ENCODE measurements at places on chromosomes 12 and 14.

GRCh38 chr12:75783093-75783877, 248.3 kb downstream of the PHLDA1 start:
- DNase-seq, result no peak

- DNase-seq, result peak; percentile 64
Measured at GRCh38 chr12:2338991-2339431, 286.2 kb downstream of the CACNA1C start.

DNA sequence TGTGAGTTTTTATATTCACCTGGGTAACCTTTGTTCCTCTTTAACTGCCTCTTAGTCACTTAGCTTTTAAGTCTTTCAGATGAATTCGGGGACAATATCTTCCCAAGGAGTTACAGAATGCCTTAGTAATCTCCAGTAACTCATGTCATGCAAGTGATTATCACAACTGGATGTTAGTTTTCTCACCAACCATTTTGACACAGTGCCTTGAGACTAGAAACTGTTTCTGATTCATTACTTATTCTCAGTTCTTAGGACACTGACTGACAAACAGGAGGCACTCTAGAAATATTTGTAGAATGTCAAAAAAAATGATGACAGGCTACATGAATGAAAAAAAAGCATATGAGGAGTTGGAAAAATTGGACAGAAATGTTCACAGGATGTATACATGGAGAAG, 335.1 kb downstream of the ACSS3 start:
- no peak for DNase-seq

DNA sequence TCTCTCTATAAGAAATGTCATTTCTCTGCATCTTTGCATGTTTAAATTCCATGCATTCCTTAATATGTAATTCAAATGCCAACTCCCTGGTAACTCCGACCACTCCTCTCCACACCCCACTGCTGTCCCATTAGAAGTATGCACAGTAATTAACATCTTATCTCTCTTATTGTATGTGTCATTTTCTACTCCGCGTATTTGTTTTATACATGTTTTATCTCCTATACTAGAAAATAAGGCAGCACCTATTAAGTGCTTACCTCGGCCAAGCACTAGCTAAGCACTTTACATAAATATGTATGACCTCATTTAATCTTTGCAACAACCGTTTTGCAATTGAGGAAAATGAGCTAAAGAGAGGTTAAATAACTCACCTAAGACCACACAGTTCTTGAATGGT, 469.8 kb downstream of the BCAT1 start:
- DNase-seq, result no peak

GRCh38 chr14:21047378-21047781, 5.2 kb downstream of the RNASE7 start:
- DNase-seq, result no peak

DNA sequence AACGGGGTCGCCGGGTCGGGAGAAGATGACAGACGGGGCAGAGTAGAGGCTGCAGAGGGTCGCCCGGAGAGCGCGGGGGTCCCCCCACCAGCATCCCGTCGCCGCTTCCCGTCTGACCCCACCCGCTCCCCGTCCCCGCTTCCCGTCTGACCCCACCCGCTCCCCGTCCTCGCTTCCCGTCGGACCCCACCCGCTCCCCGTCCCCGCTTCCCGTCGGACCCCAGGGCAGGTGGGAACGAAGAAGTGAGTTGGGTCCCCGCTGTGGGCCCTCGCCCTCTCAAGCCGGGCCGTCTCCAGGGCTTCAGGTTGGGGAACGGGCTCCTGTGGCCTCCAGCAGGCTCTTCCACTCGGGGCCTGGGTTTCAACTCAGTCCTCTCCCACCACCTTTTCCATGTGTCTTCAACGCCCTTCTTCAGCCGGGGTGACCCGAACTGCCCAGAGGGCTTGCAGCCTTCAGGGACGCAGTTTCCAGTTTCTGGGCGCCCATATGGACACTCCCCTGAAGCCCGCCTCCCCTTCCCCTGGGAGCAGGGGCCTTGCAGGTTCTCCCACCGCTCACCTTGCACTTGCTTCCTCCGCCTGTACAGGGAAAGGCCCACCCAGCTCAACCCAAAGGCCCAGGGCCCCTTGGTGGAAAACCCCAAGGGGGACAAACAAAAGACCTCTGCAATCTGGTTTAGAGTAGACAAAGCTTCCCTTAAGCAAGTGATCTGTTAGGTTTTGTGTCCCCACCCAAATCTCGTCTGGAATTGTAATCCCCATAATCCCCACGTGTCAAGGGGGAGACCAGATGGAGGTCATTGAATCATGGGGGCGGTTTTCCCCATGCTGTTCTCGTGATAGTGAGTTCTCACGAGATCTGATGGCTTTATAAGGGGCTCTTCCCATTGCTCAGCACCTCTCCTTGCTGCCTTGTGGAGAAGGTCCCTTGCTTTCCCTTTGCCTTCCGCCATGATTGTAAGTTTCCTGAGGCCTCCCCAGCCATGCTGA, 66.5 kb downstream of the TNFAIP2 start:
- DNase-seq, result no peak

DNA sequence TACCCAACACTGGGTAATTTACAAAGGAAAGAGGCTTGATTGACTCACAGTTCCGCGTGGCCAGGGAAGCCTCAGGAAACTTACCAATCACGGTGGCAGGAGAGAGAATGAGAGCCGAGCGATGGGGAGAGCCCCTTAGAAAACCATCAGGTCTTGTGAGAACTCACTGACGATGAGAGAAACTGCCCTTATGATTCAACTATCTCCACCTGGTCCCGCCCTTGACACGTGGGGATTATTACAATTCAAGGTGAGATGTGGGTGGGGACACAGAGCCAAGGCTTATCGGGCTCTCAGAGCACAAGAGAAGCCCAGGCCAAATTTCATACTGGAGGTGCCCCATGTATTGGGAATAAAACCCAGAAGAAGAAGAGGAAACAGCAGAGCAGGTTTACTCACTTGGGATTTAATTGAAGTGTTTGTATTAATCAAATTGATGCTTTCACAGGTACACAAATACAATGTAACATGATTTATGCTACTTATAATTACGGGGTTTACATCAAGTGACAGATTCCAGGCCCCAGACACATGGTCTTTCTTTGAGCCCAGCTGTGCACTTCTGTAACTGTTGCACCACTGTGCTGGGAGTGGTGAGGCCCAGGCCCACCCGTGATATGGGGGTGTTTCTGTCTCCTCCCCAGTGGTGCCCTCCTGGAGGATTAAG, 8.2 kb upstream of the CCDC85C start:
- DNase-seq, result no peak

GRCh38 chr14:34956931-34957330, 25.9 kb upstream of the SRP54 start:
- no peak for DNase-seq

DNA sequence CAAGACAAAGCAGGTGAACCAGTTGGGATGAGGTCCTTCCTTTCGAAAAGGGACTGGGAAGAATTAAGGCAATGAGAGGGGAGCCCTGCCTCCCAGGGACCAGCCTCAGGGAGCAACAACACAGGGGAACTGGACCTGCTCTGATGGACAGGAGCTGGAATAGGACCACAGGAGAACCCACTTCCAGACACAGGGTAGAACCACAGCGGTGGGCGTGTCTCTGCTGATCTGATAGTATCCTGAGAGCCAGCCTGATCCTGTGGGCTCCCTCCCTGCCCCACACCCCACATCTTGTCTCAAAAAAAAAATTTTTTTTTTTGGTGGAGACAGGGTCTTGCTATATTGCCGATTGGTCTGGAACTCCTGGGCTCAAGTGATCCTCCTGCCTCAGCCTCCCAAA, 13.6 kb upstream of the PLEK2 start:
- DNase-seq, result no peak

GRCh38 chr12:54660320-54660962, 12.3 kb upstream of the DCD start:
- no peak for DNase-seq

GRCh38 chr12:105455261-105455660, 124.8 kb downstream of the C12orf75 start:
- DNase-seq, result no peak

- DNase-seq, result no peak
Measured at GRCh38 chr14:60566101-60566500, 57.2 kb downstream of the SIX6 start.

DNA sequence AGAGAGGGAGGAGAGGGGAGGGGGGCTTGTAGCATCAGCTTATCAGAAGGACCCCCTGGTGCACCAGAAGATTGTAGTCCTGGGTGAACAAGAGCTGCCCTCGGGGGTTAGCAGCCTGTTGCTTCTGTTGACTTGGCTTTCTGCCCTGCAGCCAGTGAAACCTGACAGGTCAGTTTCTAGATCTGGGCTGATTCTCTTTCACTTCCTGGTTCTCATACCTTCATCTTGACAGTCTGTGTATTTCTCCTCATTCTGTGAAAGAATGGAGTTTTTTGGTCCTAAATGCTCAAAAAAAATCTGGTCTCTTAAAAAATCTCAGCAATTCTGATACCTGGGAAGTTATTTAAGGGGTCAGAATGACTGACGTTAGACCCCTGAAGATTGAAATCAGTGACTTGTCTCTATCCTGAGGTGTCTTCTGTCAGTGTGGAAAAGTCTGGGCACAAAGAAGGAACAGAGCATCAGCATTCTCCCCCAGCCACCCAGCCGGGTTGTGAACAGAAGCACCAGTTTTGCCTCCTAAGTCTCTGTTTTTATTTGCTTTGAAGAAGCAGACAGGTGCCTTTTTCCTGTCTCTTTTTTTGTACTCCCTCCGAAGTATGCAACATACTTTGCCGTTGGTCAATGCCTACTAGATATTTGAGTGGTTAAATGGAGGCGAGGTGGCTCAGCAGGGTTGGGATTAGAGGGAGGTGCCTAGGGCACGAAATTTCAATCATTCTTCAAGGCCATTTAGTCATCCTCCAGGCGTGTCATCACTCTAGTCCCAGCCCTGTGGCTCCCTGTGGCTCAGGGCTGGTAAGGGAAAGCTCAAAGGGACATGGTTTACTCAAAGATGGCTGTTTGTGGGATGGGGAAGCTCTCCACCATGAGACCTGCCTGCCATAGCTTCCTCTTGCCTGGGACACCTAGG, 24.0 kb downstream of the TTC9 start:
- no peak for DNase-seq

DNA sequence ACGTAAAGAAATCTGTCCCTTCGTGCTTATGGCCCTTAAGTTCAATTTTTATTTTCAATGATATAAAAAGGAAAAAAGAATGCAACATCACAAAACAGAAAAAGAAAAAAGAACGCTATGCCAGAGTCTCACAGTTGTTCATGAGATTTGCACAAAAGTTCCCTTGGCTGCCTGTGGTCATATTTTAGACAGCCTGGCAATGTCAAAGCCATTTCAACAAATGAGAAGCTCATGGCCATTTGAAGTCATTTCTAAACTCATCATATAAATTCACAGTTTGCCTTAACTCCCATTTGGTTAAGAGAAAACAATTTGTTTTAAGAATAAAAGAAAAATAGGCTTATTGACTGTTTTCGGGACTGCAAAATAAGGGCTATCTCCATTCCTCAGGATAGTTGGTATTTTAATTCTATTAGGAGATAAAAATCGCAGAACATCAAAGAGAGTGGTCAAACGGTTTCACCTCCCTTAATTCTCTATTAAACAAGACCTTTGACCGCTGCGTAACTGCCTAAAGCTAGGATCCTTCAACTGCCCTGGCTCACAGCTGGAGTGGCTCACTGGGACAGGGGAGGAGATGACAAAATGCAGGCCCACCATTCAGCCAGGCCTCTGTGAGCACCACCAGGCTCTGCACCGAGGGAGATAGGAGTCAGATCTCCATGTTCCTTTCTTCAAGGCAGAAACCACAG, 119.2 kb upstream of the DAAM1 start:
- DNase-seq, result no peak

DNA sequence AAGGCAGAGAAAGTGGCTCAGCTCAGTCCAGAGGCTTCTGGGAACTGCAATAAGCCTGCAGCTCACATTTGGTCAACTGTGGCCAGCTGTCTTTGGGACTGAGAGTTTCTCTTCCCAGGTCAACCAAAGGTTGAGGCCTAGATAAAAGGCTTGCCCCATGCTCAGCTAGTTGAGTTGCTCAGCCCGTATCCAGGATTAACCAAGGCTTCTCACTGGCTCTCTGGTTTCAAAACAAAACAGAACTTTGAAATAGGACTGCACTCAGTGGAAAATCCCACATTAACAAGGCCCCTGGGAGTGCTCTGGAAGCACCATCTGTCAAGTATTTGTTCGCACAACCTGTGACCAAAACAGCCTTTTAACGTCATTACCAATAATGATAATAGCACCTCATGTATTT, 40.3 kb upstream of the NUAK1 start:
- DNase-seq, result no peak

- DNase-seq, result no peak
Measured at GRCh38 chr12:22932431-22932830, 307.5 kb downstream of the ETNK1 start.

DNA sequence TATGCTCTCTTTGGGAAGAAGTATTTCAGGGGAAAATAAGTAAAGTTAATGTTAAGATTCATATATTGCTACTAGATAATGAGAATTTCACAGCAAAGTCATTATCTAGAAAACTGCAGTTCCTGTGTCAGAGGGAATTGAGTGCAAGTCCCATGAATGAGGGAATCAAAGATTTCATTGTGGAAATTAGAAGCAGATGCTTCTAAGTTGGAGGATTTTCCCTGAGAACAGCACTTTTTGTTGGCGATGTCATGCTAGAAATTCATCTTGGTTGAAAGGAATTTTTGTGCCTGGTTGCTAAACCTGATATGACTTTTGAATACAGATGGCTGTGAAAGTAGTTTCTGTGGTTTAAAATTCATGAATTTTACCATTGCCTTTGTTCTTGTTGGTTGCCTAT, 25.6 kb downstream of the FRMD6 start:
- no peak for DNase-seq

DNA sequence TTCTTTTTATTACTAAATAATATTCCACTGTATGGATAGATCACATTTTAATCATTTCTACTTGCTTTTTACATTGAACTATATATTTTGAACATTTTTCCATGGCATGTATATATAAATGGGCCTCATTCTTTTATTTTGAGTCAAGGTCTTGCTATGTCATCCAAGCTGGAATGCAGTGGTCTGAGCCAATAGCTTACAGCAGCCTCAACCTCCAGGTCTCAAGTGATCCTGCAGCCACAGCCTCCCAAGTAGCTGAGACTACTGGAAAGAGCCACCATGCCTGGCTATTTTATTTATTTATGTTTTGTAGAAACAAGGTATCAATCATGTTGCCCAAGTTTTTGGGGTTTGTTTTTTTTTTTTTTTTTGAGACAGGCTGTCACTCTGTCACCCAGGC, 7.6 kb downstream of the FCF1 start:
- DNase-seq, result no peak

DNA sequence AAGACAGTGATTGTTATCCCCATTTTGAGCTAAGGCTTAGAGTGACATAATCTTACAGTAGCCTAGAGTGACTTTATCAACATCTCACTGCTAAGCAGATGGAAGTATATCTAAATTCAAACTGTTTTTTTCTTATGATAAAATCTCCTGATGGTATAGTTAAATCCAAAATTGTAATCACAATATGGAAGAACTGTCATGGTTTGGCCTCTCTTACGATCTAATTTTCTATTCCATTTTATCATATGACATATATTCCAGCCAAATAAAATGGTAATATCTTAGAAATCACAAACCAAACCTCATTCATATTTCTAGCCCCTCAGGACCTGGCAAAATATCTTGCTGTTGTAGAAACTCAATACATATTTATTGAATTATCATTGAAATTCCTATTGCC, 864.7 kb downstream of the SLC6A15 start:
- no peak for DNase-seq

- no peak for DNase-seq
Measured at GRCh38 chr12:127489061-127489460, 777.9 kb upstream of the TMEM132C start.

- DNase-seq, result no peak
Measured at GRCh38 chr12:51450333-51450732, 25.7 kb downstream of the SLC4A8 start.

GRCh38 chr14:106619606-106620005, 1093.2 kb downstream of the TMEM121 start:
- peak; percentile 16 for DNase-seq

- no peak for DNase-seq
Measured at GRCh38 chr12:57735952-57736740, 2.4 kb downstream of the AGAP2 start.

All from suppressor macrophage treated with lipopolysaccharide for 4 hours (primary cell).